Activated gamma-delta T cell treated with Interleukin-2 at 50 U/mL for 16 hours (primary cell): ENCODE measurements at places on chromosomes 6 and 20.

DNA sequence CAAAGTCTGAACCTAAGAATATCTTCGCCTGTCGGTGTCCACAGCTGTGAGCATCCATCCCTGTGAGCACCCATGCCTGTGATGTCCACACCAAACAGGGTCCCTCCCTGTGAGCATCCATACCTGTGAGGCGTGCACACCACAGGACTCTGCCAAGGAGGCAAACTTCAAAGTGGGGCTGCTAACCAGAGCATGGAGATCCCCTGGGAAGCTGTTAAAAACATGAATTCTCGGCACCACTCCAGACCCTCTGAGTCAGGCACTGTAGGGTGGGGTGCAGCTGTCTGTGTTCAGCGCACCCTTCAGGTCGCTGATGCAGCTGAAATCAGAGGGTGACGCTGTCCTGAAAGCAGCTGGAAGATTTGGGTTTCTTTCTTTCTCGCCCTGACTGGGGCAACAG is 85.4 kb upstream of the NXT1 start:
- DNase-seq: no peak

DNA sequence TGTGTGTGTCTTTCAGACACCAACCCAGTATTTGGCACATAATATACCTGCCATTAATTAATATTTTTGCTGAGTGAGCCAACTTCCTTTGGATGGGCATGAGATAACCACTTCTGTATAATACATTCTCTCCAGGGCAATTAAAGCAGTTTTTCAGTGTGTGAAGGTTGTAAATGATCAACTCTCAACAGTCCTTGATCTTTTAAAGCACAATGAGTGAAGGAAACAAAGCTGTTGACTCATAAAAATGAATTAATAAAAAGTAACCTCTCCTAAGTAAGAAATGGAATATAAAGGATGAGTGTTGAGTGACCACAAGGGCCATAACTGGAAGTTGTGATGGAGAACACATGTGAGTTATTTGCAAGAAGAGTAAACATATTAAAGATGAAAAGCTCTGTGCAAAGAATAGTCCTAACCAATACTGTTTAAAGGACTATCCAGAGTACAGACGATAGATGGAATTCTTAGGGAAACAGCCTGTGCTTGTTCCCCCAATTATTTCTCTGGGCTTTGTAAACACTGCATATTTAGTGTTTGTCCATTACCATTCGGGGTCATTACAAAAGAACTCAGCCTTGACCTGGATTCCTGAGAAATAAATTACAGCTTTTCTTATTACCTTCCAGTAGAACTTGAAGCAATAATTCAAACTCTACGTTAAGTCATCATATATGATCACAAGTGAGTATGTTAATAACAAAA is 446.2 kb downstream of the PLCB1 start:
- DNase-seq: no peak

GRCh38 chr6:101212640-101213039 is 180.9 kb upstream of the GRIK2 start:
- DNase-seq: no peak

DNA sequence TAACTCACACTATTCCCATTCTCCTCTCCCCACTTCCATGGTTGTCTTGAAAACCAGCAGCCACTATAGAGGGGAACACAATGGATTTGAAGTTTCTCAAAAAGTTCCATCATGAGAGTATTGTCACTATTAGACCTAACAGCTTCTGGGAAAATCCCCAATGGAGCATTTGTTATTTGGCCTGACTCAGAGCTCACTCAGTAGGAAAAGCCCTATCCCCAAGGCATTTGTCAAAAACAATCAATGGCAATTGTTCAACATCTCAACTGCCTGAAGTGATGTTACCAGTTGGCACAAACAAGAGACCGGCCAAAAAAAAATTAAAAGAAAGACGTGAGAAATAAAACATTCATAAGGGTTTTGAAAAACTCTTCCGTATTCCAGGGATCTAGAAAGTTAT is 98.8 kb downstream of the MYLK4 start:
- no peak for DNase-seq

DNA sequence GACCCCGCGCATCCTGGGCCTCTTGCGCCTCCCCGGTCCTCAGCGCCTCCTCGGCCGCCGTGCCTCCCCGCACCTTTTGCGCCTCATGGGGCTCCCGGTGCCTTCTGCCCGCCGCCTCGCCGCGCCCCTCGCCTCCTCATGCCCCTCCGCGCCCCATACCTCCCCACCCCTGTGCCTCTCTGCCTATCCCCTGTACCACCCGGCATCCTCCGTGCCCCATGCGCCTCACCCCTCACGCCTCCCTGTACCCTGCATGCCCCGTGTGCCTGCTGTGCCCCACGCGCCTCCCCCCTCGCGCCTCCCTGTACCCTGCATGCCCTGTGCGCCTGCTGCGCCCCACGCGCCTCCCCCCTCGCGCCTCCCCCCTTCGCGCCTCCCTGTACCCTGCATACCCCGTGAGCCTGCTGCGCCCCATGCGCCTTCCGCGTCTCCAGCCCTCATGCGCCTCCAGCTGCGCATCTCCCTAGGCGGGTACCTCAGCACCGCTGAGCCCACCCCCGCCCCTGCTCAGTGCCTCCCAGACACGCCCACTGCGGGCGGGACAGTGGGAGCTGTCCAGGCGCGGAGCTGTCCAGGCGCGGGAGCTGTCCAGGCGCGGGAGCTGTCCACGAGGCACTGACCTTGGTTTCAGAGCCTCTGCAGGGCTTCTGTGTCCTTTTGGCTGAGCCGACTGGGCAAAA is 37.1 kb downstream of the IGF2R start:
- no peak for DNase-seq

DNA sequence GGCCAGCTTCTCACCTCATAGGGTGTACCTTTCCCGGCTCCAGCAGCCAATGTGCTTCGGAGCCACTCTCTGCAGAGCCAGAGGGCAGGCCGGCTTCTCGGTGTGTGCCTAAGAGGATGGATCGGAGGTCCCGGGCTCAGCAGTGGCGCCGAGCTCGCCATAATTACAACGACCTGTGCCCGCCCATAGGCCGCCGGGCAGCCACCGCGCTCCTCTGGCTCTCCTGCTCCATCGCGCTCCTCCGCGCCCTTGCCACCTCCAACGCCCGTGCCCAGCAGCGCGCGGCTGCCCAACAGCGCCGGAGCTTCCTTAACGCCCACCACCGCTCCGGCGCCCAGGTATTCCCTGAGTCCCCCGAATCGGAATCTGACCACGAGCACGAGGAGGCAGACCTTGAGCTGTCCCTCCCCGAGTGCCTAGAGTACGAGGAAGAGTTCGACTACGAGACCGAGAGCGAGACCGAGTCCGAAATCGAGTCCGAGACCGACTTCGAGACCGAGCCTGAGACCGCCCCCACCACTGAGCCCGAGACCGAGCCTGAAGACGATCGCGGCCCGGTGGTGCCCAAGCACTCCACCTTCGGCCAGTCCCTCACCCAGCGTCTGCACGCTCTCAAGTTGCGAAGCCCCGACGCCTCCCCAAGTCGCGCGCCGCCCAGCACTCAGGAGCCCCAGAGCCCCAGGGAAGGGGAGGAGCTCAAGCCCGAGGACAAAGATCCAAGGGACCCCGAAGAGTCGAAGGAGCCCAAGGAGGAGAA is 10.5 kb downstream of the GNAS-AS1 start:
- no peak for DNase-seq

DNA sequence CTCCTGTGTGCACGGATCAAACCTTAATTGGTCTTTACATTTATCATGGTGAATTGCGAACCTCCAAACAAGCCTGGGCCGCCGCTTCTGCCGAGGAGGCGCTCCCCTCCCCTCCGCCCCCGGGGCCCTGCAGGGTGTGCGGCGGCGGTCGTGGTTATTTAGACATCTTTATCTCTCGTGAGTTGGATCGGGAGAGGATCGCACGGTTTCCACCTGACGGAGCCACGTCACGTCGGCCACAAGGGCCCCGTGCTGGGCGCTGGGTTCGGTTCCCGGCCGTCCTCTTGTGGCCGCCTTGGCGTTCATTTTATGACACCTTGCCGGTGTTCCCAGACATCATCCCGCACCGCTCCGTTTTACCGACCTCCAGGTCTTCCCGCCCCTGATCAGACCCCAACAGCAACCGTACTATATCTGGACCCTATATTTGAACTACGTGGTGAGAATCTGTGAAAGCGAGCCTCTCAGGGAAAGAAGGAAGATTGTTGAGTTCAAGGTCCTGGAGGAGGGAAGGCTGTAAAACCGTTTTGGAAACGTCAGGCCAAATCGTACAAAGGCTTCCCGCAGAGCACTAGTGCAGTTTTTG is 1.3 kb upstream of the CNR1 start:
- no peak for DNase-seq

- peak; percentile 18 for DNase-seq
These were observed 2.8 kb upstream of the PHF20 start for GRCh38 chr20:35768731-35769664.

DNA sequence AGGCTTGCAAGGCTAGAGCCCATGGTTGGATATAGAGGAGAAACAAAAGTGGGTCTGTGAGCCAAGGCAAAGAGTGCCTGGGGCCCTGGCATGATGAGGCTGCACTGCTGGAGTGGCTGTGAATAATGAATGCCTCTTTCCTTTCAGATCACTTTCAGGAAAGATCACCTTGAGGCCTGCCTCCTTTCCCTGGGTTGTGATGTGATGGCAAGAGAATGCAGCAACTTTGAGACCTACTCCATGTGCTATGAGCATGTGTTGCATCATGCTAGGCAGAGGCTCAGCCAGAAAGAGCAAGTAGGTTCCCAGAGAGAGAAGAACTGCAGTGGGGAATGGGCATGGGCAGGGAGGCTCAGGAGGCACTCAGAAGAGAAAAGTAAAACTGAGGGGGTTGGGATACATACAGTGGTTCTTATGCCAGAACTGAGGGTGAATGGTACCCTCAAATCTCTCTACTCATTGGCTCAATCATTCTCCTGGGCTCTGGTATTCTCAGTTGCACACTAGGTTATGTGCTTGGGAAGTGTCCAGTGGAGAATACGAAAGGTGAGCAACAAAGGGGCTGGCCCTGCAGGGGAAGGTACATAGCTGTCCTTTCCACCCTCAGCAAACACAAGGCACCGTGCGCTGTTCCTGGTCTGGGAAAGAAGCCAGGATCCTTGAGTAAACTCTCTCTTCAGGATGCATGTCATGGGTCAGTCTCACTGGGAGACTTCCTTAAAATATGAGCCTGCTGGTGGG is 45.9 kb downstream of the CD164 start:
- no peak for DNase-seq

DNA sequence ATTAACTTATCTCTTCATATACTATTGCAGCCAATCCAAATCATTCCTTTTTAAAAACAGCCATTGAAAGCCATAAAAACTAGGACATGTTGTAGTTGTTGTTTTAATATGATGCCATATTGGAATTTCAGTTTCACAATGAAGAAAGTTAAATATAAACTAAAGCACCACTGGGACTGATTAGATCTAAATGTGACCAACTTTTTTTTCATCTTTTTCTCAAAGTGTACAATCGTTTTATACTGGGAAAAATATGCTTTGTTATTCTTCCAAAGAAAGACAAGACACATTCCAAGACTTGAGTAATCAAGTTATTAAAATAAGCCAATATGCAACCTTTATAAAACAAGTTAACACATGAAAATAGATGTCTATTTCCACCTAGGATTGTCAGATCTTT is 68.5 kb downstream of the THEMIS start:
- DNase-seq: no peak

- no peak for DNase-seq
These were observed 176.7 kb upstream of the HSF2 start for GRCh38 chr6:122222761-122223160.

GRCh38 chr6:115203381-115203780 is 857.3 kb downstream of the FRK start:
- no peak for DNase-seq

DNA sequence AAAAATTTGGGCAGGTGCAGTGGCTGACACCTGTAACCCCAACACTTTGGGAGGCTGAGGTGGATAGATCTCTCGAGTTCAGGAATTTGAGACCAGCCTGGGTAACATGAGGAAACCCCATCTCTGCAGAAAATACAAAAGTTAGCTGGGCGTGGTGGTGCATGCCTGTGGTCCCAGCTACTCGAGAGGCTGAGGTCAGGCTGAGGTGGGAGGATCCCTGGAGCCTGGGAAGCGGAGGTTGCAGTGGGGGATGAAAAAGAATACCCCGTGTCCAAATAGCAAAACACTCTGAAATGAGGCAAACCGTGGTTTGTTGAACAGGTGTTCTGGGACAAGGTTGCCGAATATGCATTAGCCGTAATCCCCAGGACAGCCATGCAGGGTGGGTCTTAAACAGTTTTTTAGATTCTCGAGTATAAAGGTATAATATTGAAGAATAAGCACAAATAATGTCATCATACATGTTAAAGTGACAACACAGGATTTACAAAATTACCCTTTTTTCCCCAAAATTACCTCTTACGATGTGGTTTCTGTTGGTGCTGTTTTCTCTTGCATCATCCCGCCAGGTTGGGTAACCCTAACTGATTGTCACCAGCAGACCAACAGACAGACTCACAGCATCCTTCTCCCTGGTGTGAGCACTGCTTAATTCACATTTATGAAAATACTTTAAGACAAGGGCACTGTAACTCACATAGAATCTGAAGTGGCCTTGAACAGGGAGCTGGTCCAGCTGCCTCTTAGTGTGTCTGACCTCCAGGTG is 9.1 kb downstream of the DNAJC5 start:
- DNase-seq: no peak

DNA sequence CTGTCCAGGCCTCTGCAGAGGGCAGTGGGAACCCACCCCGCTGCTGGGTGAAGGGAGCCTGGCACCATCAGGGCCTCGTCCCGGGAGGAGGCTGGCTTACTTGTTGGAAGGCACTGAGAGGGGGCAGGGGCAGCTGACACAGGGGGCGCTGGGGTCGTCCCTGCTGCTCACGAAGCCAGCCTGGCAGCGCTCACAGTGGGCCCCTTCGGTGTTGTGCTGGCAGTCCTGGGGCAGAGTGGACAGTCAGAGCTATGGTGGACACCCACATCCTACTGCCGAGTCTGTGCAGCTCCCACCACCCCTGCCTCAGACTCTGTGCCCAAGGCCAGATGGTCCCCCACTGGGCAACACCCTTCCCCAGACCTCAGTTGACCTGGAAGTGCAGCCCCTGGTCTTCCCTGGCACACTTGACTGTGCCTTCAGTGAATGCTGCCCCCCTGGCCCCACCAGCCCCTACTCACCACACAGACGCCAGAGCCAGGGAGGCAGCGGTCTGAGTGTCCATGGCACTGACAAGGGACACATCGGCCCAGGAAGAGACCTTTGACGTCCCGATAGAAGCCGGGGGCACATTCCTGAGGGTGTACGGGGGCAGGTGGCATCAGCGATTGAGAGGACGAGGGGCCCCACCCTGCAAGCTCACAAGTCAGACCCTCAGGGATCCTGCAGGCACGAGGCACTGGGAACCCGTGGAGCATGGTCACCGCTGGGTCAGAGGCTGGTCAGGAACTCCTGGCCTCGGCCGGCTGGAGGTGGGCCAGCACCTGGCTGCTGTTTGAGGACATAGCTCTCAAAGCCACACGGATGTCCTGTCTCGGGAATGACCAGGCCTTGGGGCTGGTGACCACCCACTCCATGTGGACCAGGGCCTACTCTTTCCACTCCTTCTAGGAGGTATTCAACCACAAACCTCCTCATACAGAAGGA is 21.4 kb downstream of the ADRM1 start:
- no peak for DNase-seq

DNA sequence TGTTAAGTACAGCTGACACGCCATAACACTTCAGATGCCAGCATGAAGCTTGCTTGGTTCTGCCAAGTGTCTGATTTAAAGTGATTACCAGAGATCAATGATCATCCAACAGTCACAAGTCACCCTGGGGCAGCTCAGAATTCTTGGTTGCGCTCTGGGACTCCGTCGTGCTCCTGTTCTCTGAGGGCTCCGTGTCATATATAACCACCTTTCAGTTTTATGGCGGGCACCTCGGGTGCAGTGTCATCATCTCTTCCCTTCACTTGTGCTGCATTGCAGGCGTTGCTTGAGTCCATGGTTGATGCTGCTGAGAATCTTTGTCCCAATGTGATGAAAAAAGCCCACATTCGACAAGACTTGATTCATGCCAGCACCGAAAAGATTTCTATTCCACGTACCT is 101.4 kb upstream of the SCGN start:
- DNase-seq: no peak
